ENCODE measurements at places on chromosomes 6 and 20. TPM values are rescaled to one million over a fixed set of nuclear protein-coding genes. Genes with fewer than 3 reads are reported as not detected.

Gene GGTLC1
- total RNA-seq: not detected

Gene BMP2
- not detected for total RNA-seq

Gene TEAD3
- total RNA-seq: 0.17 TPM

Gene STXBP5
- total RNA-seq: 24.1 TPM
